ENCODE measurements at places on chromosomes 7 and 10.

GRCh38 chr7:68065581-68065980, 1068.9 kb downstream of the TYW1 start:
- no peak for DNase-seq

- DNase-seq, result no peak
Observed at GRCh38 chr7:12493407-12493806, 77.1 kb upstream of the SCIN start.

DNA sequence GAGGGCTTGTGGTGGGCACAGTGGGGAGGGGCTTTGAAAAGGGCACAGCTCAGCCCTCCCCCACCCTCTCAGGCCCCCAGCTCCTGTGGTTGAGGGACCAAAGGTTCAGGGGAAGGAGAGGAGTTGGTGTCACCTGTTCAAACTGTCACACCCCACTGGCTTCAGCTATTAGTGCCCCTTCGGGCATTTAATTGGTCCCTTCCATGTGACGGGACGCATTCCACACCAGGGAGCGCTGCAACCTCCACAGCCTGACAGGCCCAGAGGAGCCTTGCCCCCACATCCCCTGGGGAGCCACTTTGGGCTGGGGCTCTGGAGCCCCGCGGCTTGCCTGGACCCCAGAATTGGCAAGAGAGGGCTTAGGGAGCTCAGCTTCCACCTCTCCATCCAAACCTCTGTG, 75.7 kb downstream of the C10orf105 start:
- no peak for DNase-seq

- DNase-seq, result no peak
Observed at GRCh38 chr10:5088703-5089261, 5.4 kb upstream of the AKR1C3 start.

- DNase-seq, result no peak
Observed at GRCh38 chr7:122676466-122676865, 22.5 kb downstream of the RNF133 start.

DNA sequence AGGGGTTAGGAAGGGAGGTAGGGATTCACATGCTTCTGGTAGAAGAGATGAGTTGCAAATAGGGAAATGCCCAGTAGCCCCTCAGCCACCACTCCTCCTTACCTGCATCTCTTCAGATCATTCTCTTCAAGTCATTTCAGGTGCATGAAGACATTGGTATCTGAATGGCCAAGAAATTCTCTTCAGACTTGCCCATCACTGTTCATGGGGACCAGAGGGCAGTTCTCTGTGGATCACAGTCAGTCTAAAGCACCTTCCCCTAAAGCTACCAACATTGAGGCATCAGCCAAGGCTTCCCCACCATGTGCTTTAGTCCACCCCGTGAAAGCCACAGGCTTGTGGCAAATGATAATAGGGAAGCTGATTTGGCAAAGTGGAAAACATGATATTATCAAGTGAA, 319.4 kb upstream of the ZNF32 start:
- no peak for DNase-seq

GRCh38 chr10:68895041-68895440, 6.1 kb upstream of the DDX50 start:
- DNase-seq, result no peak
